Stimulated activated CD8-positive, alpha-beta memory T cell treated with anti-CD3 and anti-CD28 coated beads, Interleukin-7, amount 100 ng/mL, for 24 hours (primary cell): ENCODE measurements at places on chromosomes 6 and 20.

- no peak for DNase-seq
These were observed 158.0 kb downstream of the DST start for GRCh38 chr6:56484669-56485068.

DNA sequence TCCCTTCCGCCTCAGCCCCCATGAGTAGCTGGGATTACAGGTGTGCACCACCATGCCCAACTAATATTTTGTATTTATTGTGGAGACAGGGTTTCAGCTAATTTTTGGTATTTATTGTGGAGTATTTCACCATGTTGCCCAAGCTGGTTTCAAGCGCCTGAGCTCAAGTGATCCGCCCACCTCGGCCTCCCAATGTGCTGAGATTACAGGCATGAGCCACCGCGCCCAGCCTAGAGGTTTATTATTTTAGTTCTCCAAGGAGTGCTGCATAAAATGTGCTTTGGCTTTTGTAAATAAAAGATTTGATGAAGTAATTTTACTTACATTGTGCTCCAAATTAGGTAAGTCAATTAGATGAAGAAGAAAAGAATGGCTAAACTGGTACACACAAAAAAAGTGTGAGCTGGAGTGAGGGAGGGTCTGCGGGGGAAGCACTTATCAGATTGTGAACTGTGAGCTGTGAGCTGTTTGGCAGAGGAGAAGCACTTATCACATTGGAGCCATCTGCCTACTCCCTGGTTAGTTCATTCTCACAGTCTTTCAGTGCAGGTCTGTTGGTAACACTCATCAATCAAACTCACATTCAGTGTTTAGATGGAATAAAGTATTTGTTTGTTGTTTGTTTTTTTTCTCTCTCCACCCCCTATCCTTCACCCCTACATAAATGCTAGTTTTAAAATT lies 398.0 kb downstream of the EPHA7 start:
- DNase-seq, result no peak

GRCh38 chr6:143267760-143268159 lies 182.7 kb downstream of the ADAT2 start:
- DNase-seq, result no peak

DNA sequence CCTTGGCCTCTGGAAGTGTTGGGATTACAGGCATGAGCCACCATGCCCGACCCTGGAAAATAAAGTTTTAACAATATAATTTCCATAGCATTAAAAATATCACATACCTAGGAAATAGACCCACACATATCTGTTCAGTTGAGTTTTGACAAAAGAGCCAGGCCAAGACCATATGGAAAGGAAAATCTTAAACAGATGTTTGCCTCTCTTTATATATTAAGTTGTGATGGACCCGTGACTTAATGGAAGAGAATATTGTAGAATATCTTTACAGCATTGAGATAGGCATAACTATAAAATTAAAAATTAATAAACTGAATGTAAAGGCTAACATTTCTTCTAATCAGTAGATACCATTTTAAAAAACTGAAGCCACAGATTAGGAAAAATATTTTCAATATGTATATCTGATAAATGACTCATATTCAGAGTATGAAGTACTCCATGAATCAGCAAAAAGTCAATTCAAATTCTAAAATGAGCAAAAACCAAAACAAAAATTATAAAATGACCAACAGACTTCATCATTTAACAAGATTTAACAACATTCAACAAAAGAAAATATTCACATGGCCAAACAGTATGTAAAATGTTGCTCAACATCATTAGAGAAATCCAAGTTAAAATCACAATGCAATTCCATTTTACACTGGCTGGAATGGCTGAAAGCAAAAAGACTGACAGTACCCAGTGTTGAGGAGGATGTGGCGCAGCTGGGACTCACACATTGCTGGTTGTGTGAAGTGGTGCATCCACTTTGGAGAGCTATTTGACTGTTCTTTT lies 43.3 kb downstream of the GTF2H5 start:
- no peak for DNase-seq

DNA sequence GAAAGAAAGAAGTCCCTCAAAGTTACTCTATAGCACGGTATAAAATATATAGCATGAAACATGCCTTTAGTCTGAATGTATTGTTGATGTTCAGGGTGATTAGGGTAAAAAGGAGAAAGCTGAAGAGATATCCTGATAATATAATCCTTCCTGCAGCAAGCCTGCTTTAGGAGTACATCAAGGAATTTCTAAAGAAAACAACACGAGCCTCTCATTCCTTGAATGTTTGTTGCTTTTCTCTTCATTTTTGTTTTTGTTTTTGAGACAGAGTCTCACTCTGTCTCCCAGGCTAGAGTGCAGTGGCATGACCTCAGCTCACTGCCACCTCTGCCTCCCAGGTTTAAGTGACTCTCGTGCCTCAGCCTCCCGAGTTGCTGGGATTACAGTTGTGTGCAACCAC lies 79.1 kb downstream of the CD164 start:
- no peak for DNase-seq

GRCh38 chr6:134950482-134950881 lies 581 bp upstream of the ALDH8A1 start:
- DNase-seq, result no peak

DNA sequence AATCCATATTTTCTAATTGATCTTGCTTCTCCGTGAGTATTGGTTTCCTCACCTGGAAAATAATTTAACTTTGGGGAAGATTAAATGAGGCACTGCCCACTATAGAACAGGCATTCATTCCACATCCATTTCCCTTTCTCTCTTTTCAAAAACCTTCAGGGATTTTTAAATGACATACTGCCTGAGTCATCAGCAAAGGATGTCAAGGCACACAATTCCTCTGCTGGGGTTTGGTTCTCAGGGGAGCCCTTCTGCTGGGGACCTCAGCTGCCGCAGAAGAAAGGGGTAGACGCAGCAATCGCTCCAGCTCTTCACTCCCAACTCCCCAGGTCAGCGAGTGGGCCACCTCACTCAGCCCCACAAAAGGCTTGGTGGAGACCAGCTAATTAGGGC lies 90.7 kb upstream of the BACH2 start:
- no peak for DNase-seq

GRCh38 chr6:128731249-128732165 lies 151.4 kb upstream of the LAMA2 start:
- DNase-seq, result no peak

GRCh38 chr6:139824864-139825263 lies 450.4 kb upstream of the CITED2 start:
- no peak for DNase-seq

DNA sequence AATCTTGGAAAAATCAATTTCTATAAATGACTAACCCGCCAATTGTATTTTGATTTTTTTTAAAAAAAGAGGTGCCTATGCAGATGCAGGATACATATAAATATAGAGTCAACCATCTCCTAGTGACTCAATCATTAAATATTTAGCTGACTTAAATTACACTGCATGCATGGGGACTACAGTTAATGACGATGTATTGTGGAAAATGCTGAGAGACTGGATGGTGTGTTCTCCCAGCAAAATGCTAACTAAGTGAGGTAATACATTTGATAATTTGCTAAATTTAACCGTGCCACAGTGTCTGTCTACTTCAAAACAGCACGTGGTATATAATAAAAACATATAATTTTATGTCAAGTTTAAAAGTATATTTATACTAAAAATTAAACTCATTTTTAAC lies 341.6 kb downstream of the PRKN start:
- no peak for DNase-seq

GRCh38 chr20:58649288-58650180 lies 1.5 kb upstream of the STX16 start:
- no peak for DNase-seq

DNA sequence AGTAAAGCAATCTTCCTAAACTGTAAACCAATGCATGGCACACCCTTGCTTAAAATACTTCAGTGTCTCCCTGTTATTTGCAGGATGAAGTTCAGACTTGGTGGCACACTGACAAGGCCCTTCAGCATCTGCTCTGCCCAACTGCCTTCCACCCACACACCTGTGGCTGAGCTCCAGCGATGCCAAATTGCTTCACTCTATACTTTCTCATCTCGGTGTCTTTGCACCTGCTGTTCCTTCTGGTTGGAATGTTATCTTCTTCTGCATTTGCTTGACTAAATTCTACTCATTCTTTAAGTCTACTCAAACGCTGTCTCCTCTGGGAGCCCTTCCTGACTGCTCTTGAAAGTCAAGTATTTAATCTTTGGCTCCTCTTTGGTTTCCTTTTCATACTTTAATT lies 100.1 kb upstream of the SUPT3H start:
- DNase-seq, result no peak
